ENCODE measurements at places on chromosomes 11 and 22.

DNA sequence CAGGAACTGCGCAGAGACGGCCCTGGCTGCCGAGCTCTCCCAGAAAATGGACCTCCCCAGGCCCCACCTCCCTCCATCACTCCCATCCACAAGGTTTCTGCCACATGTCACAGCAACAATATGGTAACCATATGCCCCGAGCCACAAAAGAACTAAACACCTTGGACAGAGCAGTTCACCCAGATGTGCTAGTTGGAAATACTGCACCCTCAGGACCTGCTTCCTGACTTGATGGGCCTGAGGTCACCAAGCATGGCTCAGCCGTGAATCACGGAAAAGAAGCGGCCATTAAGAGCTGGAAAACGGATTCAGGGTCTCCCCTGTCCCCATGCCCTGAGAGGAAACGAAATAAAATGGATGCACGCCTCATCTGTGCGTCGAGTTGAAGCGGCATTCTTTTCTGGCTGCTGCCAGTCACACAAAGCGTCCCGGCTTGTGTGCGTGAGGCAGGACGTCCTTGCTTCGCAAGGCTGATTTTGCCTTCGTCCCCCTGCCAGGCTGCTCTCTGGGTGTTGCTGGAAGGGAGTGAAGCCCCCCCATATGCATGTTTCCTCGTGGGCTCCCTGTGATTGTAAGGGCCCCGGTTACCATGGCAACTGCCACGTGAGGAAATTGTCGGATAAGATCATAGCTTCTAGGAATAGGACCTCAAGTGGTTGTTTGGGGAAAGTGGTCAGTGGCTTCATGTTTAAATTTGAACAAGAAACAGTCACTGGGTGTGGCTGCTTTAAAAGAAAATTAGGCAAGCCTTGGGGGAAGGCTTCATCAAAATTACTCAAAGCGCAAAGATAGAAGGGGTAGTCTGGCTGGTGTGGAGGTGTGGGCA, 51.7 kb downstream of the FLI1 start:
- no peak for DNase-seq

DNA sequence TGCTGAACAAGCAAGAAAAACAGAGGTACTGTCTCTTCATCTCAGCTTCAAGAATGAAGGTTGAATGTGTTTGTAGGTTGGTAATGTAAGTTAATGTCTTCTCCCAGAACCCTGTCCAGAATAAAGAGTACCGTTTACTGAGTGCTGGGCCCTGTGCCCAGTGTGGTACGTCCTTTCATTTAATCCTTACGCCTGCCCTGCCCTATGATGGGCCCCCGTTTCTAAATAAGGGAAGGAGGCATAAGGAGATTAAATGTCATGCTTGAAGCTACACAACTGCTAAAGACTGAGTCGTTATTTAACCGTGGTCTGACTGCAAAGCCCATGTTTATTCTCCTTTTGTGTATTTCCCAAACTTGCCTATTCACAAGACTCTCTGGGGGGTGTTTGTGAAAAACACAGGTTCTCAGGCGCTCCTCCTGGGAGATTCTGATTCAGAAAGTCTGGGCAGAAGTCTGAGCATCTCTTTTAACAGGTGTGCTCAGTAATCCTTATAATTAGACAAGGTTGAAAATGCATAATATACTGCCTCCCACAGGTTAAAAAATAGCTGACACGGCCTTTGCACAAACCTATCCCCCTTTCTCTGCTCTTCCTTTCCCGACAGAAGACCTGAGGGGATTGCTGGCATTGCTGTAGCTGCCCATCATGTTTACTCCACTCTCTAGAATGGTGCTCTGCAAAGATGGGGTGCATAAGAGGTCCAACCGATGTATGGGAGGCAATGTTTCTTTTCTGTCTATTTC, 56.3 kb upstream of the ZBTB44 start:
- DNase-seq, result no peak

DNA sequence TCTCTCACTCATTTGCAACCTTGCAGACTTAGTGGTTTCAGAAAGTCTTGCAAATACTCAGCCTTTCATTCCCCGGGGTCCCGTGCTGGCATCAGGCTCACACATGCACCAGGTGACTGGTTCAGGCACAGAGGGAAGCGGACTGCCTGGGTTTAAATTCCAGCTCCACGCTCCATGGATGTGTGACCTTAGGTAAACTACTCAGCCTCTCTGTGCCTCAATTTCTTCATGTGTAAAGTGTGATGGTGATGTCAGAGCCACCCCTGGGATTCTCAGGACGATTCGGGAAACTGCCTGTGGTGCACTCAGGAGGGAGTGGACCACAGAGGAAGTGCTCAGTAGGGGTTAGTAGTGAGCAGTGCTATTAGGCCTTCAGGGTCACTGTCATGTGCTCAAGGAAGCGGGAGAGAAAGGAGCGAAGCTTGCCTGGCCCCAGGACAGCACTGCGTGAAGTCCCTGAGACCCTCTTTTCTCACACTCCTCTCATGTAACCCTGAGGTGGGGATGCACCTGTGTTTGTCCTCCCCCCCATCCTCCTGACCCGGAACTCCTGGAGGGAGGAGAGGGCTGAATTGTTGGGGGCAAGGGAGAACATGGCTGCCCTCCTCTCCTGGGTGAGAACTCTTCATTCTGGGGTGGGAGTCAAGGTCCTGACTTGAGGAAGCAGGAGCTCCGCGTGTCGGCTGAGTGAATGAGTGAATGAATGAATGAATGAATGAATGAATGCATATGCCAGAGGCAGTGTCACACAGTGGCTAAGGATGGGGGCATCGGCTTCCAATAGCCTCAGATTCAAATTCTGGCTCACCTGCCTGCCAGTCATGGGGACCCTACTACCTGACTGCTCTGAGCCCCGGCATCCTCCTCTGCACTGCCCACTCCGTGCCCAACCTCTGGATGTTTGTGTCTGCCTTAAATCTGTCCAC, 14.4 kb upstream of the UPK3A start:
- no peak for DNase-seq

DNA sequence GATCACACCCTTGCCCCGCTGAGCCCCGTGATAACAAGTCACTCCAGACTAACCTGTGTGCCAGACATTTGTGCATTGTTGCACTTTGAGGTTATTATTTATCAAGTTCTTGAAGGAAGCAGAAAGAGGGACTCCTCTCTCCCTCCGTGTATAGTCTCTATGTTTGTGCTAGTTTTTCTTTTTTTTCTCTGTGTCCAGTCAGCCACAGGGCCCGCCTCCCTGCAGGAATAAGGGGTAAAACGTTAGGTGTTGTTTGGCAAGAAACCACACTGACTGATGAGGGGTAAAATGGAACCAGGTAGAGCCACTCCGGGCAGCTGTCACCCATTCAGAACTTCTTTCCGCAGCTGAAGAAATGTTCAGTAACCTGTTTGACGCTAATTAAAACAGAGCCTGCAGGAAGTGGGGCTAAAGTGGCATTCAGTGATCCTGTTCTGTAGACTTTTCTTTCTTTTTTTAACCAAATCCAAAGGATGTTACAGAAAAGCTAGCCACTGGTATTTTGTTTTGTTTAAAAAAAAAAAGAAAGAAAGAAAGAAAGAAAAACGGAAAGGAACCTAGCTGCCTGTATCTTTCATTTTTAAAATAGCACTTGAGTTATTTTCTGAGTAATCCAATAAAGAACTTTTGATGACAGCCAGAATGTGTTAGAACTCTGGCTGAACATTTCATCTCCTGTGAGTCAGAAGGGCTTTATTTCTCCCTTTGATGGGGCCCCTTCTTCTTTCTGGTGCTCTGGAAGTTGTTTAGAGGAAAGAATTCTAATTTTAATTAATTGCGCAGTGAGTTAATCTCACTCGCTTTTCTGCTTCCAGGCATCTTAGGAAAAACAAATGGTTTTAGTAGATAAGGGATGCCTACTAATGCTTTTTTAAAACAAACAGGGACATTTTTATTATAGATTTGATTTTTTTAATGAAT, 58.2 kb downstream of the COMMD9 start:
- no peak for DNase-seq

GRCh38 chr22:29621761-29622526, 18.5 kb downstream of the NF2 start:
- DNase-seq, result no peak

- DNase-seq, result no peak
Measured at GRCh38 chr22:39939830-39940229, 20.4 kb upstream of the TMA7B start.

DNA sequence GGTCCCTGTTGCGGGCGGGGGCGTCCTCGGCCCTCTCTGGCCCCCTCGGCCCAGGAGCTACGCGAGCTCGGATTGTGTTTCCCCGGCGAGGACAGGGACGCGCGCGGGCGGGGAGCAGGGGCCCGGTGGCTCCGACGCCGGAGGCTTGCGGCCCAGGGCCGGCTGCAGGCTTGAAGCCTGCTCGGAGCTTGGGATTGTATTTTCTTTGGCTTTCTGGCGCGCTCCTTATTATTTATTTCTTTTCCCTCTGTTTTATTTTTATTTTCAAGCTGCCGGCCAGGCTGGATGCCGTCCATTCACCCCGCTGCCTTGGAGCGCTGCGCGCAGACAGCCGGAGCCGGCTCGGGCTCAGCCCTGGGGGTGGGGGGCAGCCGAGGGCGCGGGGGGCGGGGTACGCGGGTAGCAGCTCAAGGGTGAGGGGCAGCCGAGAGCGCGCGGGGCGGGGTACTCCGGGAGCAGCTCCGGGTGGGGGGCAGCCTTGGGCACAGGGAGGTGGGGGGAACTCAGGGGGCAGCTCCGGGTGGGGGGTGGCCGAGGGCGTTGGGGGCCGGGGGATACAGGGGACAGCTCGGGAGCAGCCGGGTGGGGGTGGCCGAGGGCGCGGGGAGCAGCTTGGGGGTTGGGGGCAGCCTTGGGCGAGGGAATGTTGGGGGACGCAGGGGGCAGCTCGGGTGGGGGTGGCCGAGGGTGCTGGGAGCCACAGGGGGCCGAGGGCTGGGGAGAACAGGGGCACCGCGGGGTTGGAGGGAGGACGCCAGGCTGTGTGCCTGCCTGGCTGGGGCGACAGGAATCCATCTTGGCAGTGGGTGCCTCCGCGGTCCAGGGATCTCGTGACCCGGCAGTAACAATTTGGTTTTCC, 42.7 kb downstream of the KCNJ1 start:
- no peak for DNase-seq

DNA sequence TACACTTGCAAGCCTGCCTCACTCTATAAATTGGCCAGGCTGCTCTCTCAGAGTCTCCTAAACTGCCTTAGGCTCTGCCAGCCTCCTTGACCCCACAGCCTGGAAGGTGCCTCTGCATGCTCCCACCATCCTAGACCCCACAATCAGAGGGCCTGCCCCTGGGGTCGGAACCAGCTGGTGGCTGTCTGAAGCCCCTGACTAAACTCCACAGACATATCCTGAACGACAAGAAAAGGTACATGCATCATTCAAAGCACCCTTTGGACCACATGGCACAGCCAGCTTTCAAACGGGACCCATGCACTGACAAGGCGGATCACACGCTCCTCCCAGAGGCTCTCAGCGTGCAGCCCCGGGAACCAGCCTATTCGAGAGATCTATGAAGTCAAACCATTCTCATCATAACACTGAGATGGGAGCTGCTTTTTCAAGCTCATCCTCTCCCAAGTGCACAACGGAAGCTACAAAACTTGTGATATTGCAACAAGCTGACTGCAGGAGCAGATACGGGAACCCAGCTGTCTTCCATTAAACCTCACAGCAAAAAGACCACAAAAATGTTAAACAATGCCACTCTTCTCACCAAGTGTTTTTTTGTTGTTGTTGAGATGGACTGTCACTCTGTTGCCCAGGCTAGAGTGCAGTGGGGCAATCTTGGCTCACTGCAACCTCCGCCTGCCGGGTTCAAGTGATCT, 8.1 kb downstream of the SHANK2 start:
- DNase-seq, result no peak

GRCh38 chr11:93895106-93895862, 44.9 kb upstream of the VSTM5 start:
- DNase-seq, result no peak

DNA sequence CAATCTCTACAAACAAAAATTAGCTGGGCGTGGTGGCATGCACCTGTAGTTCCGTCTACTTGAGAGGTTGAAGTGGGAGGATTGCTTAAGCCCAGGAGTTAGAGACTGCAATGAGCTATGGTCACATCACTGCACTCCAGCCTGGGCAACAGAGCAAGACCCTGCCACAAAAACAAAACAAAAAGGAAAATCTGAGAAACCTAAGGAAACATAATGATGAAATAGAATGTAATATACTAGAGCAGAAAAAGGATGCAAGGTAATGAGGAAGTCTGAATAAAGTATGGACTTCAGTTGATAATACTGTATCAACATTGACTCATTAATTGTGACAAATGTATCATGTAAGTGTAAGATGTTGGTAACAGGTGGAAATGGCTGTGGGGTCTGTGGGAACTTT, 8.1 kb downstream of the NPAS4 start:
- no peak for DNase-seq

GRCh38 chr11:118901494-118902335, 18.0 kb downstream of the CXCR5 start:
- no peak for DNase-seq

GRCh38 chr11:60530454-60531100, 15.4 kb downstream of the MS4A13 start:
- no peak for DNase-seq

- DNase-seq, result no peak
Measured at GRCh38 chr11:78878631-78879030, 304.0 kb upstream of the NARS2 start.

DNA sequence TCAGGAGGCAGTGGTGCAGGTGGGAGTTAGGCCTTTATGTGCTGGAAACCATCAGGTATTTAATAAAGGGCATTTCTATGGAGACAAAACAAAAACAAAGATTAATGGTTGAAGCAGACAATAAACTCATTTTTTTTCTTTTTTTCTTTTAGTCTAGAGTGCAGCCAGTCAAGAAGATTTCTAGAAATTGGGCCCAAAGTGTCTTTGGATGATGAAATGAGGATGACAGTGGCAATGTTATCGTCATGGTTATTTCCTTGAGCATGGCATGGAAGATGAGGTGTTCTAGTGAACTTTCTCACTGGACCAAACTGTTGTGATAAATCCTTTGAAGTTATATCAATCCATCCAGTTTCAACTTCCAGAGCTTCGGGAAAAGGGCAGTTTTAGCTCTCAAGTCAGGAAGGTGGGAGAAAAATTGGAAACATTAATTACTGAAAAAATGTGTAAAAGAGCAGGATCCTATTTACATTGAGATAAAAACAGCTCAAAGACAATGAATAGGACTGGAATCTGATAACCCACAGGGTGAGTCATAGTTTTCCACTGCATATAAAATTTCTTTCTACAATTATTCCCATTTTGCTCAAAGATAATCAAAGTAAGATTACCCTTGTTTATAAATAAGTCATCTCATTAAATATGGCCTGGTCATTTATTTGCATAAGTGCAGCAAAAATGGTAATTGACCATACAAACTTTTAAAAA, 33.0 kb downstream of the PRR5L start:
- DNase-seq, result no peak

DNA sequence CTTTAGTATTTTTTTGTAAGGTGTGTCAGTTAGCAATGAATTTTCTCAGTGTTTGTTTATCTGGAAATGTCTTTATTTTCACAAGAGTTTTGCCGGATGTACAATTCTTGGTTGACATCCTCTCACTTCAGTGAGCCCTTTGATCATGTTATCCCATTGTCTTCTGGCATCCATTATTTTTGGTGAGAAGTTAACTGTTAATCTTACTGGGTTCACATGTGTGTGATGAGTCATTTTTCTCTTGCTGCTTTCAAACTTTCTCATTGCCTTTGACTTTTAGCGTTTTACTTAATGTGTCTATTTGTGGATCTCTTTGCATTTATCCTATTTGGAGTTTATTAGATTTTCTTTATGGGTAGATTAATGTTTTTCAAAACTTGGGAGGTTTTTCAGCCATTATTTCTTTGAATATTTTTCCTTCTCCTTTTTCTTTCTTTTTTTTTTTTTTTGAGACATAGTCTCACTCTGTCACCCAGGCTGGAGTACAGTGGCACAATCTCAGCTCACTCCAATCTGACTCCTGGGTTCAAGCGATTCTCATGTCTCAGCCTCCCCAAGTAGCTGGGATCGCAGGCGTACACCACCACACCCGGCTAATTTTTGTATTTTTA, 100.5 kb upstream of the RRM1 start:
- DNase-seq, result no peak
